ENCODE measurements at places on chromosomes 16 and 17.

DNA sequence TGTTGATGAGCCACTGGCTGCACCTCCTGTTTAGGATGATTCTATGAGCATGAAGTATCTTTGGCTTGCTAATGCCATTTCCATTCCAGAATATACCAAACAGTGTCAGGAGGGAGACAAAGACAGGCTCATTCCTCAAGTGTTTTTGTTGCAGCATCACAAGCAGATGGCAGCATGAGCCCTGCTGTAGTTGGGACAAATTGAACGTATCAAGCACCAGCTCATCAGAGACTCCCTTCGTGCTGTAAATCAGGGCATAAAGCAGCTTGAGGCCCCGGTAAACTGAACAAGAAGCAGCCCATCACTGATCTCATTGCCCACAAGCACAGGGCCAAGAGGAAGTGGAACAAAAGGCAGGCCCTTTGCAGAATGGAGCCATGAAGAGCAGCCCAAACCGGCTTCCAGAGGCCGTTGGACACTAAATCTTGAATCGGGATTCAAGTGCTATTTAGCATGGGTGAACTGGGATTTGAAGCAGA is 45.9 kb upstream of the HS3ST3A1 start:
- DNase-seq: no peak

- no peak for DNase-seq
These were observed 12.7 kb upstream of the CRHR1 start for GRCh38 chr17:45771271-45771959.

DNA sequence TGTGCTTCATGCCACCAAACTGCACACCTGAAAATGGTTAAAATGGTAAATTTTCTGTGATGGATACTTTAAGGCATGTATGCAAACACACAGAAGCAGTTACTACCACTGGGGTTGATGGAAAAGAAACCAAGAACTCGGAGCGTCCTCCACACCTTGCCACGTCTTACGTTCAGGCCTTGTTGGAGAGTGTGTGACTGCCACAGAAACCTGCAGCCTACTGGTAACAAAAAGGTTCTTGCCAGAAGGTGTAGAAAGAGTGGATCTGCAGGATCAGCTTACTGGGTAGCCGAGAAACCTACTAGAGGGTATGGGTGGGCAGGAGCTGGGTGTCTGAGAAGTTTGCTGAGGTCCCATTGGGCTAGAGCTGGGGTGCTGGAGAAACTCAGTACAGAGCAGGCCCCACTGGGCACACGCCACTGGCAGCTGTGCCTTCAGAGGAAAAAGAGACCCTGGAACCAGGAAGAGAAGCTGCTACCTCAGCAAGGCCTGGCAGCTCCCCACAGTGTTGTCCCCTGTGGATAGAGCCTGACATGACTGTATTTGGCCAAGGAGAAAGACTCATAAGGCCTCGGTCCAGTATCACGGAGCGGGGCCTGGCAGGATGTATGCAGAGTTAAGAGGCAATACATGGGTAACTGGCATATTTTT is 204.6 kb downstream of the SEC14L1 start:
- peak; percentile 1 for DNase-seq

GRCh38 chr17:66755101-66755943 is 79.6 kb upstream of the CACNG5 start:
- no peak for DNase-seq

DNA sequence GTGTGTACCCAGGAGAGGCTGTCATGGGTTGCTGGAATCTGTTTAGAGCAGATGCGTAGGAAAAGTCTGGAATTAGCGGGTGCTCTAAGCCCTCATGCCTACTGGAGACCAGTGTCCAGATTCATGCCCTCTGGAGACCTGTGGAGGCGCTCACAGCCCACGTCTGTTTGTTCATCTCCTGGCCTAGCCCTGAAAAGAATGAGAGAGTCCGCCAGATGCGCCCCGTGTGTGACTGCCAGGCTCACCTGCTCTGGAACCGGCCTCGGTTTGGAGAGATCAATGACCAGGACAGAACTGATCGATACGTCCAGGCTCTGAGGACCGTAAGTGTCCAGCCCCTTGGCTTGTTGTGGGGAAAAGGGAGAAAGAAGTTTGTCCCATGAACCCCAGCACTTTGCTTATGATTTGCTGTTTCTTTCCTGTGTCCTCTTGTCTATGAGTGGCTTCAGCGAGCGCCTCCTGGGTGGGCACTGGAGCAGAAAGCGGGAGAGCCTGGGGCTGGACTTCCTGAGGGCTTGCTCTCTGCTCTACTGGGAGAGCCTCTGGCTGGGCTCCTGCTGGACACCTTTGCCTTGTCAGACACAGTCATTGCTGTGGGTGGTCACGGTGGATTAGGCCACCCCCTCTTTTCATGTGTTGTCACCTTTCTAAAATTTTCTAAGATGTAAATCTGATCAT is 35.3 kb downstream of the PRMT7 start:
- no peak for DNase-seq

DNA sequence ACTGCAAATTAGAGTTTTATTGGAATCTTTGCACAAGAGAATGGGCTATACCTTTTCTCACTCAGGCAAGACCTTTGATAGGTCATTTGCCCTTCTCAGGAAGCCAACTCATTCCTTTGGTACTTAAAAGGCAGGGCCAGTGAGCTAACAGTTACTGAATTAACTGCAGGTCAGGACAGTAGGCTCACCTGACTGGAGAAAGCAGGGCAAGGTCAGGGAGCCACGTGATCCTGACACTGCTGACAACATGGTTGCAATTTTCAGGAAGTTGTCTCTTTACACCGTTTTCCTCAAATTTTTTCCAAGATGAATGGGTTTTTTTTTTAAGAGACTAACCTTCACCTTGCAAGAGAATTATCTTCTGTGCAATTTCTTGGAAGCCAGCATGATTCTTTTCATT is 21.1 kb downstream of the CPSF4L start:
- no peak for DNase-seq

DNA sequence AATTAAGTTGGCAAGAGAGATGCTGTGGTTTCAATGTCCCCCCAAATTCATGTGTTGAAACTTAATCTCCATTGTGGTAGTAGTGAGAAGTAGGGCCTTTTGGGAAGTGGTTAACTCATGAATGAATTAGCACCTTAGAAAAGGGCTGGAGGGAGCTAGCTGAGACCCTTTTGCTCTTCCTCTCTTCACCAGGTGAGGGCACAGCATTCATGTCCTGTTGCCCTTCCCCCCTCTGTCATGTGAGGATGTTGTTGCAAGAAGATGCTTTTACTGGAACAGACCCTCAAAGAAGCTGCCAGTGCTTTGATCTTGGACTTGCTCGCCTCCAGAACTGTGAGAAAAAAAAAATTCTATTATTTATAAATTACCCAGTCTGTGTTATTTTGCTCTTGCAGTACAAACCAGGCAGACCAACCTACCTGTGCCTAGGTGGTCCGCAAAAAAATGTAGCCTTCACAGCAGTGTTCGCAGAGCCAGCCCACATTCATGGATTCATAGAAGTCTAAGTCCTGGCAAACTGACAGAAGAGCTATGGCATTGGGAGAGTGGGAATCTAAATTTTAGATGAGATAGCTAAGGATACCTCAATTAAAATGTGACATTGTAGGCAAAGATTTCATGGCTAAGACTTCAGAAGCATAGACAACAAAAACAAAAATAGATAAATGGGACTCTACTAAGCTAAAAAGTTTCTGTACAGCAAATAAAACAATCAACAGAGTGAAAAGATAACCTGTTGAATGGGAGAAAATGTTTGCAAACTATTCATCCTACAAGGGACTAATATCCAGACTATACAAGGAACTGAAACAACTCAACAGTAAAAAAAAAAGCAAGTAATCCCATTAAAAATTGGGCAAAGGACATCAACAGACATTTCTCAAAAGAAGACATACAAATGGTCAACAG is 32.0 kb upstream of the ABCA5 start:
- no peak for DNase-seq

GRCh38 chr16:82368041-82368440 is 198.0 kb upstream of the MPHOSPH6 start:
- DNase-seq: no peak

GRCh38 chr17:12731839-12732238 is 57.5 kb upstream of the ARHGAP44 start:
- no peak for DNase-seq

DNA sequence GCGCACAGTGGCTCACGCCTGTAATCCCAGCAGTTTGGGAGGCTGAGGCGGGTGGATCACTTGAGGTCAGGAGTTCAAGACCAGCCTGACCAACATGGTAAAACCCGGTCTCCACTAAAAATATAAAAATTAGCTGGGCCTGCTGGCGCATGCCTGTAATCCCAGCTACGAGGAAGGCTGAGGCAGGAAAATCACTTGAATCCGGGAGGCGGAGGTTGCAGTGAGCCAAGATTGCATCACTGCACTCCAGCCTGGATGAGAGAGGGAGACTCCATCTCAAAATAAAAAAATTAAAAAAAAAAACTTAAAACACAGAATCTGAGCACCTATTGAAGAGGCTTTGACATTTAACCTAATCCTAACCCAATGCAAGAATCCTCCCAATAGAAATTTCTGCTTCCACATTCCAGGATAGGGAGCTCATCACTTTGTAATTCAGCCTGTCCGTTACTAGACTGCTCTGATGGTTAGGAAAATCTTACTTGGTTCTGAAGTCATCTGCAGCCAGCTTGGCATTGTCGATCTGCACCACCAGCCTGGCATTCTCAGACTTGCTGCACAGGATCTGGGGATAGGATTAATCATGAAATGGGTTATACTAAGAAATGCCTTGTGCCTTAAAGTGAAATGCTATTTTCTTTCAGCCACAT is 2.1 kb downstream of the KRT33B start:
- no peak for DNase-seq

GRCh38 chr16:3474136-3474779 is 21.0 kb downstream of the C16orf90 start:
- no peak for DNase-seq

DNA sequence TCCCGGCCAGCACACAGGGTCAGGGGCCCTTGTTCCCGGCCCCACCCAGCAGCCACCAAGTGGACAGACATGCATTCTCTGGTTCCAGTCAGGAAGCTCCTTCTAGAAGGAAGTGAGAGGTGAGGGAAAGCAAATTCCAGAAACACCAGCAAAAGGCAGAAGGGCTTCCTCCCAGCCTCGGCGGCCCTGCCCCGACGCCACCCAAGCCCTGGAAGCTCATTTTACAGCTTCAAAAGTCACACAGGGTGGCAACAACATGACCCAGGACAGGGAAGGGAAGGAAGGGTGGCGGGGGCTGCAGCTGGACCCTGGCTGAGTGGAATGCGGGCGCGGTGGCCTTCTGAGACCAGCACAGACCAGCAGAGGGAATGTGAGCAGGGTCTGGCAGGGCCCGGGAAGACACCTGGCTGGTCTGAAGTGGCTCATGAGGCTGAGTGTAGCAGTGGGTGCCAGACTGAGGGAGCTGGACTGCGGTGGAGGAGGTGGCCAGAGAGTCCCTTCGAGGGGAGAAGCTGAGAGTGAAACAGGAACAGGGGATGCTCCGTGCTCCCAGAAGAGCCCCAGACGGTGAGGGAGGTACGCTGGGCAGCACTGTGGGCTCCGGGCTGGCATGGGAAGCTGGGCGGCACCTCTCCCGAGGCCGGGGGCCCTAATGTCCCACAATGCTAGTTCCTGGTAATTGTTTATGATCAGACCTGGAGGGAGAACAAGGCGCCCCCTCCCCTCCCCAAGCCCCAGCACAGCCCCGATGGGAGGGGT is 1.9 kb upstream of the UNC13D start:
- DNase-seq: no peak

GRCh38 chr16:12096828-12097522 is 120.4 kb downstream of the SNX29 start:
- DNase-seq: no peak

GRCh38 chr16:6682142-6682811 is 650.4 kb upstream of the RBFOX1 start:
- peak; percentile 31 for DNase-seq

All from stimulated activated naive CD8-positive, alpha-beta T cell treated with anti-CD3 and anti-CD28 coated beads, Interleukin-15, Interleukin-2, amounts not matched to agents 100 U/mL and 50 U/mL, for 24 hours (primary cell).